ENCODE measurements at places on chromosomes 16 and 17. TPM values are rescaled to one million over a fixed set of nuclear protein-coding genes. Genes with fewer than 3 reads are reported as not detected.

CRHR1 gene
- not detected for polyA plus RNA-seq

ERAL1 gene
- 78.6 TPM for polyA plus RNA-seq

CD300LF gene
- 0.55 TPM for polyA plus RNA-seq

RPRML gene
- polyA plus RNA-seq, result not detected

ODAD4 gene
- polyA plus RNA-seq, result 8.8 TPM

KRTAP4-4 gene
- not detected for polyA plus RNA-seq

CMTM3 gene
- 83.7 TPM for polyA plus RNA-seq

TP53TG3 gene
- polyA plus RNA-seq, result not detected

GAN gene
- polyA plus RNA-seq, result 2.5 TPM

NHLRC4 gene
- polyA plus RNA-seq, result 4.9 TPM

FCSK gene
- 13.4 TPM for polyA plus RNA-seq

SLC5A11 gene
- 0.08 TPM for polyA plus RNA-seq

All from right lung (tissue), 10 donors.